ENCODE measurements at places on chromosomes 7 and 10.

DNA sequence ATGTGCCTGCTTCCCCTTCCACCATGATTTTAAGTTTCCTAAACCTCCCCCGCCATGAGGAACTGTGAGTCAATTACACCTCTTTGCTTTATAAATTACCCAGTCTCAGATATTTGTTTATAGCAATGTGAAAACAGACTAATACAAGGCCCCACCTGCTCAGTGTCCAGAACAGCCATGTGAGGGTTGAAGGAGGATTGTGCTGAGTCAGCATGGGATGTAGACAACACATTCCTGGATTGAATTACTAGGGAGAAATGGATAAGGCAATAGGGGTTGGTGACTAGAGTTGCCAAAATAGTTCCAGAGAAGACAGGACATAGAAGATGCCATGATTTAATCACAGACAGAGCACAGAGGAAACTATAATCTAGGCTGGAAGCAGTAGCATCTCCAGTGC lies 270.3 kb downstream of the GFRA1 start:
- no peak for DNase-seq

DNA sequence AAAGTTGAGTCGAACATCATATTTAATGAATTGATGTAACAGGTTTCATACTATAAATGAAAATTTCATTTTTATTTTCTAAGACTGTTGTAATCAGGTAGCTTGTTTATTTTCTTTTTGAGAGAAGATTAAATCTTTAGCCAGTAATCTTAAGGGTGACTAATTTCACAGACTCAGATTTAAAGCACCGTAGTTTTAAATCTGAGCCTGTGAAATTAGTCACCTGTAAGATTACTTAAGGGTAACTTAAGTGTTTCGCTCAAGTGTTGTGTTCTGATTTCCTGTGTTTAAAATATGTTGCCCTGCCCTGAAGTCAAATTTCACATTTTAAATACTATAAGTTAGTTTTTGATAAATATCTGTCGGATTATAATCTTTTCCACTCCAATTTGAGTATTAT lies 35.8 kb upstream of the TMEM236 start:
- no peak for DNase-seq

DNA sequence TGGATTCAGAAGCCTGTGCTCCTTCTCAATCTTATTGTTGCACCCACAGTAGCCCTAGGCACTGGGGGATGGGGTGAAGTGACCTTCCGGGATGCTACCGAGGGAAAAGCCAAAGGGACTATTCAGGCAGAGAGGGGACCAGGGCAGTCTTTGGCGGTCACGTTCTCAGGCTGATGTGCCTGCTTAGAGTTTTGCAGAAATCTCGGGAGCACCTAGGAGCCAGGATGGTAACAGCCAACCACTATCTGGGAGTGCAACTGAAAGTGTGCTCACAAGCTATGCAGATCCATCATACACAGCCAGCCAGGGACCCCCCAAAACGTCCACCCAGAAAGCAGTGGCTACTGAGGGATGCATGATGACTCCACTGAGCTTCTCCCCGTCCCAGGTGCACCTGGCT lies 52.4 kb downstream of the CXCL12 start:
- DNase-seq = no peak

DNA sequence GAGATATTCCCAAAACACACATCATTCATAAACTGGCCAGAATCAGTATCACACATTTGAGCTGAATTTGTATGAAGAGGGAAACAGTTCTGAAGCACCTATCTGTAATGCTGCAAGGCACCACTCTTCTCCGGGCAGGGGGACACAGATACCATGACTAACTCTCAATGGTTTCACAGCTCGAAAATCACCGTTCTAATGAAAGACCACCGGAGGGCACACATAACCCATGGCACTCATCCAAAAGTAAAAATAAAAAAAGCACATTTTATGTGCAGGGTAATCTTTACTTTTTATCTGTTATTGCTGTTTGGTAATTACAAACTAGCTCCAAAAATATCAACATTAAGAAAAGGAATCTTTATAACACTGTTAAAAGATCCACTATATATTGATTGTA lies 137.5 kb downstream of the PARD3 start:
- DNase-seq = no peak

GRCh38 chr7:134329614-134330346 lies 13.1 kb upstream of the SLC35B4 start:
- no peak for DNase-seq

DNA sequence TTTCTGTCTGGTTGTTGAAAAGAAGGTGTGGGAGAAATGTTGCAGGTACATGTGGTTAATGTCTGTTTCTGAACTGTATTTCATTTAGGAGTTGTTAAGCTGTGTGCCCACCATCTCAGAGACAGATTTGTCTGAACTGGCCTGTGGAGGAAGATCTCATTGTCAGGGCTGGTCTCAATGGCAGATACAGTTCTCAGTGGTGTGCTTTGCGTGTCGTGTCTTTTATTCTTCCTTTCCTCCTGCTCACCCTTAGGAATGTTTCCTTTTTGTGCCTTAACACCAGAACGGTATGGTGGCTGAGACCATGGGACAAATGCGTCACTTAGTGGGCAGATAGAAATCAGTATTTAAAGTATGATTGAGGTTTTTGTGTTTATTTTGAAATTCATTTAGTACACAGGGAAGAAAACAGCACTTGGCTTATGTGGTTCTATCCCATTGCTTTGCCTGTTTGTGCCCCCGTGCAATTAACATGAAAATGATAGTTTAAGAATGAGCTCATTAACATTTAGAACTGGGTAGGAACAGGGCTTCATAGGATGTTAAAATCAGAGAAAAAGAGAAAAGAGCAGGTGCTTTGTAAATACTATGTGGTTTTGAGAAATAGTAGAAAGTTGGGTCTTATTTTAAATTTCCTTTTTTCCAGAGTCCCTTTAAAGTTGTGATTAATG lies 112.6 kb downstream of the AUTS2 start:
- DNase-seq = no peak

- peak; percentile 76 for DNase-seq
Observed at GRCh38 chr7:141992156-141992555, 3.5 kb upstream of the MGAM start.

DNA sequence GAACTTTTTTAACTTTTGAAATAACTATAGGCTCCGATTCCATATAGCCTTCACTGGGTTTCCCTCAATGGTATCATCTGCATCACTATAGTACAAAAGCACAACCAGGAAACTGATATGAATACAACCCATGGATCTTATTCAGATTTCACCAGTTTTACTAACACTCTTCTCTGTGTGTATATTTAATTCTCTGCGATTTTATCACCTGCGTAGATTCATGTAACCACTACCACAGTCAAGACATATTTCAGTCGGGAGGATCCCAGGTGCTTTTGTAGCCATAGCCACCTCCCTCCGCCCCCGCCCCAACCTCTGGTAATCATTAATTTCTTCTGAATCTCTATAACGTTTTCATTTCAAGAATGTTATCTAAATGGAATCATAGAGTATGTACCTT lies 82.8 kb upstream of the C7orf33 start:
- no peak for DNase-seq

DNA sequence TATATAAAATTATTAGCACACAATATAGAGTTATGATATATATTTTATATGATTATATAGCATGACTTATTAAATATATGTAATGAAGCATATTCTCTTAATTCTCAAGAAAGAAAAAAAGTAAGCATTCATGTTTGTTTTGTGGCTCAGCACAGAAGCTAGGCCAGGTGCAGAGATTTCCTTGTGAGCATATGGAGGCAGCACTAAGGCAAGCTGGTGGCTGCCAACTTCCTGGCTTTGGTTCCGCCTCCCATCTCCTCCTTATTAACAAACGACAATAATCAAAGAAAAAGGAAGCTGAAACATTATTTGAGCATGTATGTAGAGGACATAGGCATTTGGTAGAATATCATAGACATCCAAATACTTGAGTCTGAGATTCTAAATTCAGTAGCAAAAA lies 130.3 kb downstream of the ST7 start:
- DNase-seq = no peak

DNA sequence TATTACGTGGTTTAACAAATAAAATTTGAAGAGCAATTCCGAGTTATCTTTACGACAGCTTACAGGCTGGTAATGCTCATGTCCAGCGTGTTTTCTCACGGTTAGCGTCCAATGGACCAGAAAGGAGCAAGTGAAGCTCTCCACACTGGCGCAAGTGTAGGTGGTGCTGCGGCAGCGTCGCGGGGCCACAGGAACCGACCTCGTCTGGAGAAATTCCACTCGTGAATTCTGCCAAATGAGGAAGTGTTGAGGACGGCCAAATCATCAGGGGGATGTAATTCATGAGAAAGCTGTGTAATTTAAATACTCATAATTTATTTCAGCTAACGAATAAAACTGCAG lies 350 bp upstream of the ZNF37A start:
- no peak for DNase-seq

DNA sequence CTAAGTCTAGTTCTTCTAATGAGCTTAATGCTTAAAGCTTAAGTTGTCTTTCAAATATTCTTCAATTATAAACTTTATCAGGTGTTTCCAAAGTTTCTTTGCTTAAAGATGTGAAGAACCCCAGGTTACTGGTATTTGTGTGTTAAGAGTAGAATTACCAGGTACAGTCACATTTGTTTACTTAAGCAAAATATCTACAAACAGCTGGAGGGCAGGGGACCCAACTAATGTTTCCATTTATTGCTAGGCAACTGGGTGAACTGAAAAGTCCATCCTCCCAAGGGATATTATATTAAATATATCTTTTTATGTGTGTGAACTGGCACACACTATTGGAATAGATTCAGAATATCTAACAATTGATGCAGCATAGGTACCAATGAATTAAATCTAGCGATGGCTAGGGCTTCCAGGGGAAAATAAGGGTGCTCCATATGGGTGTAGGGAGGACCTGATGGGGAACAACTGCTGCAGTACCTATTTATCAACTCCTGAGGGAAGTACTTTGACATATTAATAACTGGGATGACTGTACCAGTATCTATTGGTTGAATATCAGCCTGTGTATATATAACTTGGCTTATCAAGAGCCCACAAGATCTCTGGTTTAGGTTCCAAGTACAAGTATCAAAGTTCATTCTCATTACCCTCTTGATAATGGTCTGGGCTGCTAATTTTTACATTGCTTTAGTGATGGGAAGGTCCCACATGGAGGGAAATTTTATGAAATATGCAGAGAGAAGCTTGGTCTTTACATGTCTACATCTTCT lies 10.3 kb upstream of the AGR3 start:
- no peak for DNase-seq

- no peak for DNase-seq
Observed at GRCh38 chr7:140039066-140039465, 23.7 kb downstream of the PARP12 start.

DNA sequence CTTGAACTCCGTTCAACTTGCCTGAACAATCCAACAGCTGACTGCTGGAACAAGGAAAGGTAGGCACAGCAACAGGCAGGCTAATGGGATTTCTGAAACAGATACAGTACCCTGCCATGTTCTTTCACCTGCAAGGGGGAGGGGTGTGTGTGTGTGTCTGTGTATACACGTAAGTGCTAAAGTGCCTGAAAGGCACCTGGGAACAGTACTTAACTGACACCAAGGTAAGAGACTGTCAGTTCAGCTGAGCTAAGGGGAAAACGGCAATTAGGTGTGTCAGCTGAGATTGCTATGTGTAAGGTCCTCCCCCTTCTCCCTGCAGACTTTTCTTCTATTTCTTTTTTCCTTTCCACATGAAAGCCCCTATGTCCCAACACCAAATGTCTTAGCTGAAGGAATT lies 27.0 kb downstream of the NAMPT start:
- DNase-seq = no peak

DNA sequence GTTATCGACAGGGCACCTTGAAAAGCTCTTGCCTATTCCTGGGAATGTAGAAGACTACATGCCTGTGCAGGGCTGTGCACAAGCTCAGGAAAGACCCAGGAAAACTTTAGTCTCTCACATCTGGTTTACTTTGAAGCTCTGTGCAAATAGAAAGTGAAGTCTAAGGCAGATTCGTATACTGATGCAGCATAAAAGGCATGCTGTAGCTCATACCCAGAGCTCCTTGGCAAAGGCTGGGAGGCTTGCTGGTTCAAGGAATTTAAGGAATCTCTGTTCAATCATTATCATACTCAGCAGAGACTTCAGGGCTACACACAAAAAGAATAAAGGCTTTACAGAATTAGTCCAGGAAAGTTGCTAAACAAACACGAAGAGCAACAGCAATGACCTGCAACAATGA lies 192.0 kb downstream of the OTUD1 start:
- no peak for DNase-seq

- no peak for DNase-seq
Observed at GRCh38 chr10:125137601-125138438, 22.5 kb downstream of the CTBP2 start.

DNA sequence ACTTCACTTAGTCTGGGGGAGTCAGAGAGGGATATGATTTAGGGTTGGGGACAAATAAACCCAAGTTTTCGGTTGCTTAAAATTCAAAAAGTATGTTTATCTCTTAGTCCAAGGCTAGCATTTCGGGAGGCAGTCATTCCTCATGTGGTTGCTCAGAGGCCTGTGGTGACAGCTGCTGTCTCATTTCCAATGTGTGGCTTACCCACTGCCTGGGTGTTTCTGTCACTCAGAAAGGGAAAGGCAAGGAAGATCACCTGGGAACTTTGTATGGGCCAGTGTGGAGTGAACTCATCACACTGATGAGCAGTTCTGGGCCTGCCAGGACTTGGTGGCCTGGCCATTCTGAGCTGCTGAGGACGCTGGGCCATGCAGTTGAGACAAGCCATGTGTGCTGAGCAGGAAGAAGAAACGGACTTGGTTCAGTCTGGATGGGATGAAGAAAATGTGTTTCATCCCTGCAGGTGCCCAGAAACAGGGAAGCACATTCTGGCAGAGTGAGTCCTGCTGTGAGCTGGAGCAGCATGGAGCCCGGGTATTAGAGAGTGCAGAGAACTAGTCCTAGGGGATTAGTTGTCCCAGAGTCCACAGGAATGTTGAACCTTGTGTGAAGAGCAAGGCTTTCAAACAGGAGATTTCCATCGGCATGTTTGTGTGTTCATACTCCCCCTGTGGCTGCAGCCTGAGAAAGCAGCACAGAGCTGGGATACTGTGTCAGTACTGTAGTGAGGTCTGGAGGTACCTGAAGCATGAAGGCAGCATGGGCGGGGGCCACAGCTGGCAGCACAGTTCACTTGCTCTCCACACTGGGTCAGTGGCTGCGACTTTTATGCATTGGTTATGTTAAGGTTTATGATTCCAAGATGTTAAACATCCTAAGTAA lies 211.1 kb upstream of the IGFBP3 start:
- no peak for DNase-seq

- DNase-seq = peak; percentile 48
Observed at GRCh38 chr10:4704034-4704545, 121.9 kb upstream of the AKR1E2 start.

GRCh38 chr10:56231436-56231835 lies 129.6 kb downstream of the ZWINT start:
- no peak for DNase-seq

GRCh38 chr7:123643495-123644441 lies 11.9 kb upstream of the LMOD2 start:
- DNase-seq = no peak

- no peak for DNase-seq
Observed at GRCh38 chr7:80346704-80347103, 165.2 kb downstream of the GNAT3 start.

DNA sequence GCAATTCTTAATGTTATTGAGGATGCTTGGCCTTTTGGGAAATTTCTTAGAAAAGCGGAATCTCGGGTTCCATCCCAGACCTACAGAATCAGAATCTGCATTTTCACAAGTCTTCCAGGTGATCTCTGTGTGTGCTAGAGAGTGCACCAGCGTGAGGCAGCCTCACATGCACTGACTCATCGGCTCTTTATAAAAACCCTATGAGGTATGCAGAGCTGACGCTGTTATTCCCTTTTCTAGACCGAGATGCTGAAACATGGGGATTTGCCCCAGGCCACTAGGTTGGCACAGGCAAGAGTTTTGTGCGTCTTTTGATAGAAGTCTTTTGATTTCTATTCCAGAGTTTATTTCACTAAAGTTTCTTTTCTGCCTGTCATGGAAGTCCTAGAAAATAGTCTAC lies 61.2 kb downstream of the CDCA7L start:
- no peak for DNase-seq
